ENCODE measurements at places on chromosomes 12 and 14.

DNA sequence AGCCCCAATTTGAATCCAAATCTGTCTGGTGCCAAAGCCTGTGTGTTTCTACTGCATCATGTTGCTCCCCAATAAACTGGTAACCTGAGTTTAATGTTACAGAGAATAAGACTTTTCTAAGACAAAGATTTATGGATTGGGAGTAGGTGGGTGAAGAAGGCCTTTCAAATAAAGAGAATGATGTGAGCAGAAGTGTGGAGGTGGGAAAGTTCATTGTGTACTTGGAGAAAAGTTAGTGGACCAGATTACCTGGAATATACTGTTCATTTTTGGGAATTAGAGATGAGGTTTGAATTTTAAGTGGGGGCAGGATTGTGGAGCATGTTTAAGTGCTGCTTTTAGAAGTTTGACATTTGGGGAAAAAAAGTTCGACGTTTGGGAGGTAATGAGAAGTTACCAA is 3.1 kb downstream of the FRS2 start:
- DNase-seq = no peak

DNA sequence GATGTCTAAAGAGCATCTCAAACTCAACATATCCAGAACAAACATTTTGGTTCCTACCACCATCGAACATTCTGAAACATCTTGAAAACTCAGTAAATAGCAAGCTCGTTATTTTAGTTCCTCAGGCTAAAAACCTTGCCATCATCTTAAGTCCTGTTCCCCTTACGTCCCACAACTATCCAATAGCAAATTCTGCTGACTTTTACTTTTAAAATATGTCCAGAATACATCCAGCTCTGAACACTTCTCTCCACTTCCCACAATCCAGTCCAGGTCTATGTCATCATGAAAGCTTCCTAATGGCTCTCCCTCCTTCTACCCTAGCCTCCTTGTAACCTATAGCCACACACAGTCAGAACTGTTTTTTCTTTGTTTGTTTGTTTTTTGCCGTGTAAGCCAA is 279.9 kb downstream of the IPO8 start:
- DNase-seq = no peak

DNA sequence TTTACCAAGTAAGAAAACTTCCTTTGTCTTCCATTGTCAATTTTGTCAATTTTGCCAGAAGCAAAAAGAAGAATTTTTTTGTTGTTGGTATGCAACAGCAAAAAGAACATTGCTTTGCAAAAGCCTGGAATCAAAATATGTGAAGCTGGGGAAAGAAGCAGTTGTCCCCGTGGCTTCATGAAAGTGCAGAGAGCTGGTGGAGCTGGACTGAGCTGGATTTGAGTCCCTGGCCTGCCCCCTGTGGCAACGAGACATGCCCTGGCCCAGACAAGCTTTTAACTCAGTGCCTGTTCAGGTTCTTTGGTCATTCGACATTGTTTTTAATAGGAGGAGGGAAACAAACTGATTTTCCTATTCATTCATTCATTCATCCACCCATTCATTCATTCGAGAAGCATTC is 70.3 kb downstream of the SLC15A4 start:
- no peak for DNase-seq

DNA sequence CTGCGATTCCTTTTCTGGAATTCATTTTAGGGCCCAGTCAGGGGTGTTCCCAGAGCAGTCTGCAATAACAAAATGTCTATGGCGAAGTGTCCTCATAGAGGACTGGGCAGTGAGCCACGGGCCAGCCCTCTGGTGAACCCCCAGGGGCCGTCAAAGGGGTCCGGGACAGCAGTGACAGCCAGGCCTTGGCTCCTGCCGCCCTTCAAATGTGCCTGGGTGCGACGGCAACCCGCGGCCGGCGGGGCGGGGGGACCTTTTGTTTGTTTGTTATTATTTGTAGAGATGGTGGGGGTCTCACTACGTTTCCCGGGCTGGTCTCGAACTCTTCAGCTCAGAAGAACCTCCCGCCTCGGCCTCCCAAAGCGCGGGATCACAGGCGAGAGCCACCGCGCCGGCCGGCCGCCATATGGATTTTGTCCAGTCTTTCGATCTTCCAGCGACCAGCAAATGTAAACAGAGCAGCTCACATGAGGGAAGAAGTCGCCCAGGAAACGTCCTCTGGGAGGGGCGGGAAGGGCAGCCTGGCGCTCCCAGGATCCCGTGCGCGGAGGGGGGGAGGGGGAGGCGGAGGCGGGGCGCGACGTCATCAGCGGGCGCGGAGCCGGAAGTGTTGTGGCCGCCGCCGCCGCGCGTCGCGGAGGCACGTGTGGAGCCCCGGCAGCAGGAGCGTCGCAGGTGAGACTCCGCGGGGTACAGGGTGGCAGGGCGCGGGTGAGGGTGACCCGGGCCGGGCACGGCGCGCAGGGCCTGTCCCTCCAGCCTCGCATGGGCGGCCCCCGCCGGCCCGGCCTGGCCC is at the start of gene TRMT61A:
Gene TRMT61A (plus strand): TSS at position 610 of the 796 bp plus-strand sequence. CDS start 783 bp downstream, outside the sequence.
- DNase-seq = peak; percentile 94

DNA sequence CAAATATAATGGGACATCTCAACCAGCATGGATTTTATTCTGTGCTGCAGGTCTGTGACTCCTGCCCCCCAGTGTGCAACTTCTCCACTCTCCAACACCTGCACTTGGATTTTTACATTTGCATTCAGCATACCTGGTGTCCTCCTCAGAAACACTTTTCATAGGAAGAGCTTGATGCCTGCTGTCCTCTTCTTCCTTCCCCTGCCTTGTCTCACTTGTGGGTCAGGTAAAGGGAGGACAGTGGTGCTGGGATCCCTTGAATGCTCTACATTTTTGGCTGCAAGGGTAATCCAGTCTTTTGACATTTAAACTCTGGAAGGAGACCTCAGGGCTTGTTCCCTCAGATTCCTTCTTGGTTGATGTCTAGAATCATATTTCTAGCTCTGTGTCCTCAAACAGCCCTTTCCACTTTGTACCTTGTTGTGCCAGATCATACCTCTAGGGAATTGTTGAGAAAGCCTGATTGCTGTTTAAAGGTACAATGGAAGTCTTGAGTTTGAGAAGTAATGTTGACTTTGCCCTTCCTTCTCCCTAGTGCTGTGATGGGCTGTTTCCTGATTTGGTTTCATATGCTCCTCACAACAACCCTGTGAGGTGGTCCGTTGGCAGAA is 12.6 kb downstream of the UBE3B start:
- DNase-seq = no peak

DNA sequence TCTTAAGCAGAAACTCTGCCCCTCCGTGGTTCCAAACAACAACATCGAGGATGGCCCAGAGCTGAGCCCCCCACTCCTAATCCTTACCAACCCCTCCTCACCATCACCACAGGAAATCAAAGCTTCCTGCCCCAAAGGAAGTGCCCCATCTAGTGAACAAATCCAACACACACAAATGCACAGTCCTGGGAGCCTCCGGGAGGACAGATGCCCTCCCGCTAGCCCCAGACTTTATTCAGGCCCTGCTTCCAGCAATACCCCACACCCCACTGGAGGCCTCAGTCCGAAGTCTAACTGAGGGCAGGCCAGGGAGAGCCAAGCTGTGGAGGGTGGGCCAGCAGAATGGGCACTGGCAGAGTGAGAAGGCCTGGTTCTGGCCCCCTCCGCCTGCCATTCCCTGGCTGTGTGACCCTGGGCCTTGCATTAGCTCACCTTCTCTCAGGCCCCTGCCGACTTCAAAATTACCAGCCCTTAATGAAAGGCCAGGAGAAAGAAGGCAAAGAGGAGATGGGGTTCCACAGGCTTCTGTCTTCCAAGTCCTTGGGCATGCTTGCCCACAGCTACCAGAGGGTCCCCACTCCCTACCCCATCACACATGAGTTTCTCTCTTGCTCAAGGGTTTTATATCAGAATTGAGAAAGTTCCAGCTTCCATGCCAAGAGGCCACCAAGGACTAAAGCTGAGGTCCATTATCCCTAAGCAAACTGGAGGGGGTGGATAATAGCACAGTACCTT is 2.3 kb downstream of the HDAC7 start:
- DNase-seq = no peak

- no peak for DNase-seq
Observed at GRCh38 chr12:66662179-66662578, 16.7 kb downstream of the GRIP1 start.

DNA sequence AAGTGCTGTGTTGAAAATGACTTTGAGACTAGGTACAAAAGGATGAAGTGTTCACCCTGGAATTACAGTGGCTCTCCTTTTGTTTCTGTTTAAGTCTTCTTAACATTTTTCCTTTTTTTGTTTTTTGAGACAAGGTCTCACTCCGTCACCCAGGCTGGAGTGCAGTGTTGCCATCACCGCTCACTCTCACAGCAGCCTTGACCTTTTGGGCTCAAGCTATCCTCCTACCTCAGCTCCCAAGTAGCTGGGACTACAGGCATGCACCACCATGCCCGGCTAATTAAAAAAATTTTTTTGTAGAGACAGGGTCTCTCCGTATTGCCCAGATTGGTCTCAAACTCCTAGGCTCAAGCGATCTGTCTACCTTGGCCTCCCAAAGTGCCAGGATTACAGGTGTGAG is 20.1 kb downstream of the ERC1 start:
- DNase-seq = no peak

DNA sequence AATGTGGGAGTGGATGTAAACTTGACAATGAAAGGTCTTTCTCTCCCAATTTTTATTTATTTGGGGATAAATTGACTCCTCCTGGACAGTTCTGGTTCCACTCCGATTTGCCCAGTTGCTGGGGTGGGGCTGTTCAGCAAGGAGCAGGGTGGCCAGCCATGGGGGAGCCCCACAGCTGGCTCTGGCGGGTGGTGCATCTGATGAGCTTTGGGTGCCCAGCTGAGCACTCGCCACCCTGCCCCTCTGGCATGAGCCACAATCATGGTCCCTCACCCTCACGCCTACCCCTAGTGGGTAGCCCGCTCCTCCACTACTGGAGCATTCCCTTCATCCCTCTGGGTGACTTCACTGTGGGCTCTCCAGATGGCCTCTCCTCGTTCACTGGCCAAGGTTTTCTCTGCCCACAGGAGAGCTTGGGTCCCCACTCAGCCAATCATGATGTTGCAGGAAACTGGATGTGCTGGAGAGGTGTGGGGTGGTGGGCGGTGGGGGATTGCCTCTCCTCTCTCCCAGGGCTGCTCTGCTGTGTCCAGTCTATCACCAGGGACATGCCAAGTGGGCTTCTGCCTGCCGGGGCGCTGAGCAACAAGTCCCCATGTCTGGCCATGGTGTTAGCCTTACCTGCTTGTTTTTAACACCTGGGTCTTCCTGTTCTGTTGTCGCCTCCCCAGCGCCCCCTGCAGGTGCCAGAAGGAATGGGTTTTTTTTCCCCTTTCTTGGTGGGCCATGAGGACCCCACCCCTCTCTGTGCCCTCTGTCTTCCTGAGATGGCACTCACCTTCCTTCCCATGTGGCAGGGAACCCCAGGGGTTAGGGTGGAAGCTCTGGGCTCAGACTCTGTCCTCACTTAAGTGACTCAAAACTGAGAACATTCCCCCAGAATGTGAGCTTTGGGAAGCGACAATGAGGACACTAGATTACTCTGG is 3.4 kb downstream of the CYP46A1 start:
- DNase-seq = no peak

- DNase-seq = no peak
Observed at GRCh38 chr14:23605931-23606585, 27.5 kb upstream of the JPH4 start.

DNA sequence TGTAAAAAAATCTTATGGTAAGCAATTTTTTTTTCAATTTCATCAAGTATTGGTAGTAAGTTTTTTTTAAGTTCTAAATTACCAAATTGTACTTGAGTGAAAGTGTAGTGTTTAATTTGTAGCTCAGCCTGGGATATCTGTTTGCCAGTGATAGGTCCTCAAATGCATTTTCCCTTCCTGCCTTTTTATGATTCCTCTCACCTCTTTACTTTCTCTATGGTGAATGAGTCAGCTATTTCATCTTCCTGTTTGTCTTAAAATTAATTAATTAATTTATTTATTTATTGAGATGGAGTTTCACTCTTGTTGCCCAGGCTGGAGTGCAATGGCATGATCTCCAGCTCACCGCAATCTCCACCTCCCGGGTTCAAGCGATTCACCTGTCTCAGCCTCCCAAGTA is 10.6 kb downstream of the SRP54 start:
- no peak for DNase-seq

DNA sequence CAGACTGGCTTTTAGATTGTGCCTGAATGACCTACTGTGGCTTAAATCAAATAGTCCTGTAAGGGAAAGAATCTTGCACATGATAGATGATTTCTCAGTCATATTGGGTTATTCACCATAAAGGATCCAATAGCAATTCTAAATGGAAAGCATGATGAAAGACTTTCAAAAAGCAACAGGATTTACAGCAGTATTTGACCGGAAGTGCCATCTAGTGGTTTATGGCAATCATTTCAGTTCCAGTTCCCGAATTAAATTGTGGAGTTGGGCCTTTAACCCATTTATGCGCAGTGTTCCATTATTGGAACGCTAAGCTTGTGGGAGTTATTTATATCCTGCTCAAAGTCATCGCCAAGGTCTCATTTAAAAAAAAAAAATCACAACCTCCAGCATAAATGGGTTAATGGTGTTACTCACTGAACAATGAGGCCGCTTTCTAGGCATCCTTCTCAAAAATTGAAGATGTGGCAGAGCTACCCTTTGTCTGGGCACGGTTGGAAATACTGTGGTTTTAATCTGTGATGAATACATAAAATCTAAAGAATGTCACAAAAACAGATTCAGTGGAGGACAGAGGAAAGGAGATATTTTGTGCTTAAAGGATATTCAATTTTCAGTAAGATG is 60.8 kb upstream of the REP15 start:
- DNase-seq = no peak

GRCh38 chr12:95956557-95957145 is 13.5 kb downstream of the AMDHD1 start:
- no peak for DNase-seq

GRCh38 chr12:131195796-131196195 is 242.1 kb downstream of the ADGRD1 start:
- no peak for DNase-seq

DNA sequence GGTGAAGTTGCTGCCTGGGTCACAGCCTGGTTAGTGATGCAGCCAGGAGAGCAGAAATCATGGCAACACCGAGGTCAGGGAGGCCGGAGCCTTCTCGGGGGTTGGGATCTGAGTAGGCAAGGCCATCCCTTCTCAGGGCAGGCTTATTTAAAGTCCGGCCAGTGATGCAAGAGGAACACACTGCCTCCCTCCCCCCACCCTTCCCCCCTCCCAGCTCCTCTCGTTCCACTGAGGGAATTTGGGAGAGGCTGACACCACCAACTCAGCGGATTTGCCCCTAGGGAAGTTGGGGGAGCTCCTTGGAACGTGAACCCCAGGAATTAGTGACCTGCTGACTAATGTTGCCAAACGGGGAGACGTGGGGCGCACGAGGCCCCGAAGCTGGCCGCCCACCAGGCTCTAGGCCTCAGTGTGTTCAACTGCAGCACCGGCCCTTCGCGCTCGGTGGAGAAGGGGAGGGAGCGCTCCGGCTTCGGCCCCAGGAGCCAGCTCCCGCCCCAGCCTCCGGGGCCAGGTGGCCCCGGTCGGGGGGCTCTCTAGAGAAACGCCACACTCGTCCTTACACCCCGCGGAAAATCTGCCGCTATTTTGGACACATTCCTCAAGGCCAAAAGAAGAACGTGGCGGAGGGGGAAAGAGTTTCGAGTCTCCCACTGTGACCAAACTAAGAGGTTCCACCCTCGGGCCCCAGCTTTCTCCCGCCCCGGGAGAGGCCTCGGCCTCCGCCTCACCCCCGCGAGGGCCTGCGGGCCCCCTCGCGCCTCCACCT is 1.6 kb downstream of the CTDSP2 start:
- peak; percentile 90 for DNase-seq

All from right lobe of liver (tissue), 6 donors.